Activated CD4-positive, alpha-beta T cell treated with anti-CD3 and anti-CD28 coated beads, Interleukin-2, Interleukin-4, amounts not matched to agents 100 ng/mL and 50 ng/mL, durations not matched to agents 16 hours and 8 hours (primary cell): ENCODE measurements at places on chromosomes 13 and 19.

DNA sequence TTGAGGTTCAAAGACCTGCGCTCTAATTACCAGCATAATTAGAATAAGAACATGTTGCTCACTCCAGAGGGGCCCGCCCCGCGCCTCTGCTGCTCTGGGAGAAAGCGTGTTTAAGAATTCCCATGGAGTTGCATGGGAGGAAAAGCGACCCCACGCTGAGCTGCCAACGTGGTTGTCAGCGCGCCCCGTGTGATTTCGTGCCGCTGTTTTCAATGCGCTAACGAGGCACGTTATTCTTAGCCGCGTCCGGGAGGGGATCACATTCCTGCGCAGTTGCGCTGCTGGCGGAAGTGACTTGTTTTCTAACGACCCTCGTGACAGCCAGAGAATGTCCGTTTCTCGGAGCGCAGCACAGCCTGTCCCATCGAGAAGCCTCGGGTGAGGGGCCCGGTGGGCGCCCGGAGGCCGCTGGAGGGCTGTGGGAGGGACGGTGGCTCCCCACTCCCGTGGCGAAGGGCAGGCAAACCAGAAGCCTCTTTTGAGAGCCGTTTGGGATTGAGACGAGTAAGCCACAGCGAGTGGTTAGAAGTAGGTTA is 173.8 kb upstream of the SOX1 start:
- no peak for DNase-seq

GRCh38 chr13:86922936-86923335 is 748.2 kb upstream of the SLITRK5 start:
- no peak for DNase-seq

- DNase-seq = no peak
Measured at GRCh38 chr19:10333758-10334587, 644 bp upstream of the RAVER1 start.

DNA sequence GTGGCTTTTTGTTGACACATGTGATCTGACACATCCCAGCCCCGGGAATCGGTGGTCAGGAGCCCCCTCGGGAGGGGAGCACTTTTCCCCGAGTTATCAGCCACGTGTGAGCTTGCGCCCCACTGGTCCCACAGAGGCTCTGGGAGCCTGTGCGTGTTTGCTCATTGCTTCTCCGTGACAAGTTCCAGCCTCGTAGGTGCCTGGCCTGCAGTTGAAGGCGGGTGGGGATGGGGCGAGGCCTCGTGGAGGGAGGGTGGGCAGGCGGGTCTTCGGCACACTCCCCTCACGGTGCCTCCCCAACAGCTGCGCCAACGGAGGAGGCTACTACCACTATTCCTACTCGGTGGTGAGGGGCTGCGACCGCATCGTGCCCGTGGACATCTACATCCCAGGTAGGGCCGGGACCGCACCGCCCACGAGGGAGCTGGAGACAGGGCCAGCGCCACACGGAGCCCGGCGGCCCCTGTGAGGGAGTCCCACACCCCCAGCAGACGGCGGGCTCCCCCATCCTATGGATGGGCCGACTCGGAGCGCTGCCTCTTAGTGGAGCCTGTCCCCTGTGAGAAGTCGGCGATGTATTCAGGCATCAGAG is 8.3 kb downstream of the GAMT start:
- no peak for DNase-seq

DNA sequence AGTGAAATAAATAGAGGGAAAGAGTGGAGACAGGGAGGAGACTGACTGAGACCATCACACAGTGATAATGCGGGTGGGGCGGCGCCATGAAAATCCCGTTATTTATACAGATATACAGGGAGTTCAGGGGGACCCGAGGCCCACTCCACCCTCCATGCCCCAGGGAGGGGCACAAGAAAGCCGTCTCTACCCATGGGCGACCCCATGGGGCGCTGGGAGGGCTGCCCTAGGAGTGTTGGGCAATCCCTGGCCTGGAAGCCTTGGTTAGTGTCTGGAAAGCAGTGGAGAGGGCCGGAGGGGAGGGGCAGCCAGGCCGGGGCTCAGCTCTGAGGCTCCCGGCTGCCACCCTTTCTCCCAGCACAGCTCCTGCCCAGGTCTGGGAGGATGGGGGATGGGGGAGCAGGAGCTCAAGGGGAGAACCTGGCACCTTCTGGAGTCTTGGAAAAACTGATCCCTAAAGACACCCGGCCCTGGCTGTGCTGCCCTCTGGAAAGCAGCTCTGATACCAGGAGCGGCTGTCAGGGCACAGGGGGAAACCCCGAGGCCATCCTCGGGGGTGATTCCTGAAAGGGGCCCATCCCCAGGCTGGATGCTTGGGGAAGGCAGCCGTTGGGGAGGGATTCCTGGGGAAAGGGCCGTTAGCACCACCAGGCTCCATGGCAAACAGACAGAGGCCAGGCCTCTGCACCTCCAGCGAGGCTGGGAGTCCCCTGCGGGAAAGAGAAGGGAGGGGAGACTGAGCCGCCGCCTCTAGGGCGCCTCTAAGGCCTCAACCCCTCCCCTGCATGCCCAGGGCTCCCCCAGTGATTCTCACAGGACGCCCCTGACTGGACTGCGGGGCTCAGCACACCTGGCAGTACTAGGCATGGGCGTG is 3.0 kb upstream of the PRKD2 start:
- no peak for DNase-seq

DNA sequence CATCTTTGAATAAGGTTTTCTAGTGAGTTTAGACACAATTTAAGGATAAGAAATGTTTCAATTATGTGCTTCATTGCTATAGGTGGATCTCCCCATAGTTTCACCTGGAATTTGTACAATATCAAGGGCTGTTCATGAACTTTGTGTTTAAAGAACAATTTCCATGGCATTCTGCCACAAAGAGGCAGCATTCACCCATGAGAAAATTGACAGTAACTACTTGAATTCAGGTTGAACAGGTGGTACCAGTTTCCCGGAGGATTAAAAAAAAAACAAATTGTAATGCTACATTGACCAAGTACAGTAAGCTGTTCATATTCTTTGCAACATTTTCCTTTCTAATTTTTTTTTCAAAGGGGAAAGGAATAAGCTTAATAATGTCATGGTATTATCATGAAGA is 9.1 kb downstream of the SLITRK5 start:
- no peak for DNase-seq

DNA sequence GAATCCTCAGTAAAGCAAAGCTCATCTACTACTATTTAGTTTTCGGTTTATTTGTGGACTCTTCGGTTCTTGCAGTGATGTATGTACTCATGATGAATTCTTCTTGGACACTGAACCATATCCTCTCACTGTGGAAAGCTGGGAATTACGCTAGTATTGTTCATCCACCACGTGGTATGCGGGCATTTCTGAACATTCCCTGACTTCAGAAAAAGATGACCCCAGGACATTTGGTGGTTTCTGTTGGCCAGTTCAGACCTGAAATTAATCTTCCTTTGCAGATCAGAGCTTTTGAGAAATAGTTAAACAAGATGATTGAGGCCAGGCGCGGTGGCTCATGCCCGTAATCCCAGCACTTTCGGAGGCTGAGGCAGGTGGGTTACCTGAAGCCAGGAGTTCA is 25.3 kb upstream of the FBN3 start:
- DNase-seq = no peak

GRCh38 chr13:93547886-93548285 is 321.3 kb downstream of the GPC6 start:
- DNase-seq = no peak

- DNase-seq = no peak
Measured at GRCh38 chr13:49604570-49604969, 19.2 kb upstream of the RCBTB1 start.

DNA sequence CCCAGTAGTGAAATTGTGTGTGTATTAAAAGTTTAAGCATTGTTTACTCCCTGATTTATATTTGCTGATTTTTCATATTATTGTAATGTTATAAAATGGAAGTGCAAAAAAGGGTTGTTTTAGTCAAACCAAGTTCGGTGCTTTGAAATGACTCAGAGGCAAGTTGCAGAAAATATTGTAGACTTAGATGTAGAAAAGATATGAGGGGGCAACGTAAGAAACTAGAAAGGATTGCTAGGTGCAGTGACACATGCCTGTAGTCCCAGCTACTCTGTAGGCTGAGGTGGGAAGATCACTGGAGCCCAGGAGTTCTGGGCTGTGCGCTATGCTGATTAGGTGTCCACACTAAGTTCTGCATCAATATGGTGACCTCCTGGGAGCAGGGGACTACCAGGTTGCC is 16.1 kb upstream of the LPAR6 start:
- DNase-seq = no peak

GRCh38 chr13:19657872-19658591 is 24.6 kb downstream of the MPHOSPH8 start:
- DNase-seq = no peak

DNA sequence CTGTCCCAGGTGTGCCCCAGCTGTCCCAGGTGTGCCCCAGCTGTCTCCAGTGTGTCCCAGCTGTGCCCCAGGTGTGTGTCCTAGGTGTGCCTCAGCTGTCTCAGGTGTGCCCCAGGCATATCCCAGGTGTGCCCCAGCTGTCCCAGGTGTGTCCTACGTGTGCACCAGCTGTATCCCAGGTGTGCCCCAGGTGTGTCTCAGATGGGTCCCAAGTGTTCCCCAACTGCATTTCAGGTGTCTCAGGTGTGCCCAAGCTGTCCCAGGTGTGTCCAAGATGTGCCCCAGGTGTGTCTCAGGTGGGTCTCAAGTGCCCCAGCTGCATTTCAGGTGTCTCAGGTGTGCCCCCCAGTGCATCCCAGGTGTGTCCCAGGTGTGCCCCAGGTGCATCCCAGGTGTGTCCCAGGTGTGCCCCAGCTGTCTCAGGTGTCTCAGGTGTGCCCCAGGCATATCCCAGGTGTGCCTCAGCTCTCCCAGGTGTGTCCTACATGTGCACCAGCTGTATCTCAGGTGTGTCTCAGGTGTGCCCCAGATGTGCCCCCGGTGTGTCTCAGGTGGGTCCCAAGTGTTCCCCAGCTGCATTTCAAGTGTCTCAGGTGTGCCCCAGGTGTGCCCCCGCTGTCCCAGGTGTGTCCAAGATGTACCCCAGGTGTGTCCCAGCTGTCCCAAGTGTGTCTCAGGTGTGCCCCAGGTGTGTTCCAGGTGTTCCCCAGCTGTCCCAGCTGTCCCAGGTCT is 1.3 kb upstream of the GRK1 start:
- DNase-seq = no peak

GRCh38 chr13:98447881-98448641 is 128.8 kb downstream of the STK24 start:
- DNase-seq = peak; percentile 34

- no peak for DNase-seq
Measured at GRCh38 chr19:19552798-19553197, 14.7 kb downstream of the CILP2 start.

DNA sequence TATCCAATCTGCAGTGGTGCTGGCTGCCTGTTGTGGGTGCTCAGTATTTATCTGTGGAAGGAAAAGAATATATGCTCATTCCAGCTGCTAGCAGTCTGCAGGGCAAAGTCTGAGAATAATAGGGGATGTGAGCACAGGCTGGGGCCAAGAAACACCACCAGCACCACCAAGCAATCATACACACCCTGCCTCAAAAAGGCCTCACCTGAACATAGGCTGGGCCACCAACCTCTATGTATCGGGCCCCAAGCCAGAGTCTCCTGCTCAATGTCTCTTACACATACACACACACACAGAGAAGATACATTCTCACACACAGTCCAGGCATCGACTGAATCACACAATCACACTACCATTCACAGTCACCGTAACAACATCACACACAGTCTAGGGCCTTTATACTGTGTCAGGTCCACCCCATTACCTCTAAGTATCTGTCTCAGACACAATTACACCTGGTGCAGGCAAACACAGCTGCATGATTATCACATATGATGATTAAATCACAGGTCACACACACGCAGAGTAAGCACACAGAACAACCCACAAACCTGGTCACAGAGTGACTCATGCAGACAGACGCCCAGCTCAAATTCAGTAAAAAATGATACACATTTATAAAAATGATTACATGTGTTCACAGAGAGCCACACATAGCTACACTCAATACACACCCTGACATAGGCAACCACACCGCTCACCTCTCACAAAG is 1.3 kb upstream of the ZSCAN22 start:
- no peak for DNase-seq

DNA sequence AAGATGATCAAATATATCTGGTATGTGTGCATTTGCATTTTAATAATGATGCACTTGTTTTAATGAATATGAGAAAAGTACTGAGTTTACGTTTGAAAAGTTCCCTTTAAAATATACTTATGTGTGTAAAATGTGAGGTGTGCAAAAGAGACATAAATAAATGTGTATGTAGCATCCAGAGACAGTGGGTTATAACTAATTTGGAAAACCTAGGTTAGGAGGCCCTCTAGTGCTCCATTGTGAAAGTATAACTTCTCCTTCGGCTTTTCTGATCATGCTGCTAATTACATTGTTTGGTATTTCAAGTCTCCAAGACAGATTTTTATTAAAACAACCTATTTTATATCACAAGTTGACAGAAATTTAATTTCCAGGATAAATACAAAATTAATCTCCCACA is 30.1 kb downstream of the SCEL start:
- DNase-seq = peak; percentile 20

DNA sequence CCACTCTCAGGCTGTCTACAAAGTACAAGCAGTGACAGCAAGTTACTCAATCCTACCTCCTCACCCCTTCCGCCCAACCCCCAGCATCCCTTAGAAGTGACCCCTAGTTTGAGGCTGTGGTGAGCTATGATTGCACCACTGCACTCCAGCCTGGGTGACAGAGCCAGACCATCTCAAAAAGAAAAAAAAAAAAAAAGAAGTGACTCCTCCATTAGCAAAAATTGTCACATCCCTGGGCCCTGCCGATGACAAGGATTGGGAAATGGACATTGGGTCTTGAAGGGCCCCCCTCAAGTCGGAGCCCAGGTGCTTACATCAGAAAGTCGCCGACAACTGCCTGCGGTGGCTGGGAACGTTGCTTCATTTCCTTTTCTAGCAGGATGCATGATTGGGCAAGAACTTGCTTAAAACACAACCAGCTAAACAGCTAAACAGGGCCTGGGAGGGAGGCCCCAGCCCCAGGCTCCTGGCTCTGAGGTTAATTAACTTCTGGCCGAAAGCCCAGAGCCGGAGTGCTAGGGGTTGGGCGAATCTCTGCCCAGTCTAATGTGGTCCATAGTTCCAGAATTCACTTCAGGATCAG is 15.3 kb downstream of the RAB3D start:
- peak; percentile 80 for DNase-seq

GRCh38 chr13:111407381-111408131 is 87.1 kb downstream of the TEX29 start:
- no peak for DNase-seq

- DNase-seq = no peak
Measured at GRCh38 chr13:75146436-75146835, 335.5 kb downstream of the TBC1D4 start.

- no peak for DNase-seq
Measured at GRCh38 chr19:5913739-5914357, at the start of gene CAPS. Gene CAPS (plus strand): TSS chr19:5914254. CDS start chr19:5914407, 153 bp downstream.
